ENCODE measurements at places on chromosomes 6 and 20. TPM values are rescaled to one million over a fixed set of nuclear protein-coding genes. Genes with fewer than 3 reads are reported as not detected.

The NKX2-2 gene
- total RNA-seq = 5.7 TPM

DNA sequence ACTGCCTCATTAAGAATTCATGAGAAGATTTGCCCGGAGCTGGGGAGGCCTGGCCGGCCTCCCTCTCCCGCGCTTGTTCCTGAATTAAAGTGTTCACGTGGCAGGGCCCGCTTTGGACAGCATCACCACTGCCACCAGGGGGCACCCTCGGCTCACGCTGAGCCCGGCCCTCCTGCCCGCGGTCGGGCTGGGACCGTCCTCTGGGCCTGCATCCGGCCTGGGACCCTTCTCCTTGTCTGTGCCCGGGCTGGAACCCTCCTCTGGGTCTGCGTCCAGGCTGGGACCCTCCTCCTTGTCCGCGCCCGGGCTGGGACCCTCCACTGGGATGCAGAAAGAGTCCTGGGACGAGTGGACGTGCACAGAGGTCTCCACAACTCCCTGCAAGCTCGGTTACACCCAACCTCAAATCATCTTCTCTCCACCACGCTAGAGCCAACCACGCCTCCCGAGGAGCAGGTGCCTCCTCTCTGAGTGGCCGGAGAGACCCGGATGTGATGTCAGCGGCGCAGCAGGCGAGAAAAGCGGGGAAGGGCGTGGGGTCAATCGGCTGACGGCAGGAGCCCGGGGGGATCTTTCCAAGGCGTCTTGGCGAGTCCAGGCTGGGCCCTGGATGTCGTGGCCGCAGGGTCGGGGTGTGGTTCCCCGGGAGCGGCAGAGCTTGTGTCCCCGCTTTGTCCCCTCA is 50.9 kb upstream of the DACT2 start:
- H3K27ac ChIP-seq = no peak overlapping the region
- H3K4me1 ChIP-seq = no peaks in the 10 kb centered on the region
- no peaks in the 10 kb centered on the region for H3K36me3 ChIP-seq

- H3K36me3 ChIP-seq = no peaks in the 10 kb centered on the region
- no peak overlapping the region for H3K27ac ChIP-seq
- H3K27me3 ChIP-seq = no peaks in the 10 kb centered on the region
- no peak for DNase-seq
- H3K4me1 ChIP-seq = no peaks in the 10 kb centered on the region
Observed at GRCh38 chr6:20623761-20624160, 89.5 kb downstream of the CDKAL1 start.

The RWDD2A gene
- 0.60 TPM for total RNA-seq
